ENCODE measurements at places on chromosomes 3 and 15.

- no peak for DNase-seq
Measured at GRCh38 chr3:116179091-116179490, 266.2 kb downstream of the LSAMP start.

GRCh38 chr3:79086514-79086913 lies 681.3 kb downstream of the ROBO1 start:
- DNase-seq, result no peak

GRCh38 chr3:104291437-104291851 lies 1075.3 kb upstream of the ALCAM start:
- no peak for DNase-seq

GRCh38 chr3:127266186-127266585 lies 21.7 kb downstream of the PRR20G start:
- no peak for DNase-seq

- no peak for DNase-seq
Measured at GRCh38 chr3:78757731-78758130, 1010.1 kb downstream of the ROBO1 start.

- DNase-seq, result no peak
Measured at GRCh38 chr15:39232512-39232911, 348.4 kb upstream of the THBS1 start.

GRCh38 chr3:183532620-183533411 lies 22.7 kb downstream of the KLHL6 start:
- no peak for DNase-seq

- no peak for DNase-seq
Measured at GRCh38 chr3:80079886-80080285, 312.1 kb upstream of the ROBO1 start.

DNA sequence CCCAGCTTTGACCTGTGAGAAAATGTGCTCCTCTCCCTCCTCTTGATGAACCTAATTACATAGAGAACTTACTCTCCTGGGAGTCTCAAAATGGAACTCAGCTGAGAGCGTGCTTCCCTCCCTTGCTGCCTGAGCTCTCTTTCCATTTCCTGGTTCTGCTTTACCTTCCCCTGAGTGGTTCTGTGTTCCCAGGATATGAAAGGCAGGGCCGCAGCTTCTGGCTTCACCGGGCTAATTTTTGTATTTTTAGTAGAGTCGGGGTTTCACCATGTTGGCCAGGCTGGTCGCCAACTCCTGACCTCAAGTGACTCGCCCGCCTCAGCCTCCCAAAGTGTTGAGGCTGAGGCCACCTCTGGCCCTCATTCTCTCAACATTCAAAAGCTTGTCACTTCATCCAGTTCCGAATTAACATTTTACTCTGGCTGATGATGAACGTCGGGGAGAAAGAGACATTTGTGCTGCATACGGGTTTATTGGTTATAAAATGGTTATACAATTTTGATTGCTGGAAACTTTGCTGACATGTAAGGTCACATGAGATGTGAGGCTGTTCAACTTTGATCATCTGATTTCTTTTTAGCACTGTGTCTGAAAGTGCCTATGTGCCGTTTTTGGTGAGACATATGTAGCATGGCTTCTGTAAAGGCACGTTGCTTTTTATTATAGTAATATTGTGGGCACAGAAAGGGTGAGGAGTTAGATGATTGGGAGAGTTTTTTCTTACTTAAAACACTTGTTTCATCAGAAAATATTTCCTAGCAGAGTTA lies 6.6 kb downstream of the PLS1 start:
- no peak for DNase-seq

GRCh38 chr3:14434498-14435151 lies 32.2 kb downstream of the SLC6A6 start:
- no peak for DNase-seq

GRCh38 chr3:190089711-190090110 lies 31.0 kb downstream of the P3H2 start:
- no peak for DNase-seq

- DNase-seq, result no peak
Measured at GRCh38 chr3:10004960-10005564, 18.4 kb upstream of the EMC3 start.

DNA sequence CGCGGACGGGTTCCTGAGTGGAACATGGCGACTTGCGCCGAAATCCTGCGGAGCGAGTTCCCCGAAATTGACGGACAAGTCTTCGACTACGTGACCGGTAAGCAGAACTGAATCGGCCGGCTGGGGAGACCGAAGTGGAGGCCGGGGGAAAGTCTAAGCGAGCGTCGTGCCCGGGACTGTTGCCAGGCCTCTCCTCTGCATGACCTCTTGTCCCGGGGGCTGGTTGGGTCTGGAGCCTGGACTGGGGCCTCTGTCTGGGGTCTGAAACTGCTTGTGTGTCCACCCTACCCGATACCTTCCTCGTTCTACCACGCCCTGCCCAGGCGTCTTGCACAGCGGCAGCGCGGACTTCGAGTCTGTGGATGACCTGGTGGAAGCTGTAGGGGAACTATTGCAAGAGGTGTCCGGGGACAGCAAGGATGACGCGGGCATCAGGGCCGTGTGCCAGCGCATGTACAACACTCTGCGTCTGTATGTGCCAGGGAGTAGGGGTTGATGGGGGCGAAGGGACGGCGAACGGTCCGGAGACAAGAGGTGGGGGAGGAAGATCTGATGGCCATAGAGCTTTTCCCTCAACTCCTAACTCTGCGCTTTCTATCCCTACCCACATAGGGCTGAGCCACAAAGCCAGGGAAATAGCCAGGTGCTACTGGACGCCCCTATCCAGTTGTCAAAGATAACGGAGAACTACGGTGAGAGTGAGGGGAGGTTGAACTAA lies at the start of gene ABCF3:
Gene ABCF3, plus strand, starts transcription at position 16 of the 718 bp plus-strand sequence. Its CDS starts 9 bp downstream, at position 25.
- DNase-seq, result no peak

GRCh38 chr15:99895956-99896311 lies 162.7 kb upstream of the LYSMD4 start:
- no peak for DNase-seq

DNA sequence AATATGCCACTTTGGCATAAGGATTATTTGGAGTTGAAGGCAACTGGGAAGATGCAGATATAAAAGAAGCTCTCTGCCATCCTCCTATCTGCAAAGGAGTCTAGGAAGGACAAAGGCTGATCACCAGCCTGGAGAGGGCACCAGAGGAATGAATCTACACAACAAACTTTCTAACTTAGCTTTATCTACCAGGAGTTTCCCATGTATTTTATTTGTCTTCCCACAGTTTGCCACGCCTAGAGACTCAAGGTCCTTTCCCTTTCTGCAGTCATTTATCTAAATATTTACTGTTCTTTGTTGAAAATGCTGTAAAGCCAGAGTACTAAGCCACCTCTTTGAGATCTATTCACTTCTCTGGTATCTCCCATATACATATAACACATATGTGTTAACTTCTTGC lies 32.2 kb downstream of the GPR176 start:
- no peak for DNase-seq

GRCh38 chr3:112446343-112446742 lies 52.9 kb downstream of the BTLA start:
- no peak for DNase-seq

- DNase-seq, result no peak
Measured at GRCh38 chr3:99548674-99549073, 89.7 kb upstream of the COL8A1 start.

DNA sequence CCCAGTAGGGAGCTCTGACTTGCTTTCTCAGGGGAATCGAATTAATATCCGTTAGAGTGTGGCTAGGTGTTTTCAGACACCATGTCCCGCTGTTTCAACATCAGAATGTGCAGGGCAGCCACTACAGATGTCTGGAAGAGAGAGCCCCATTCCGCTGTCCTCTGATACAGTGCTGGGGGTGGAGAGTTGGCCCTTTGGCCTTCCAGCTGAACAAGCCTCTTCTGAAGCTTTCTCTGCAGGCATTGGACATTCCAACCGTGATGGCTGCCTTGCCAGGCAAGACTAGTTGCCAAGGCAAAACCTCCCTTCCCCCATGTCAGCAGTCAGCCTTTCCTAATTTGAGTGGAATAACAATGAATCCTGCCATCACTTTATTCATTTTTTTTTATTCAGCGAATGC lies 1.5 kb downstream of the FAH start:
- DNase-seq, result no peak

DNA sequence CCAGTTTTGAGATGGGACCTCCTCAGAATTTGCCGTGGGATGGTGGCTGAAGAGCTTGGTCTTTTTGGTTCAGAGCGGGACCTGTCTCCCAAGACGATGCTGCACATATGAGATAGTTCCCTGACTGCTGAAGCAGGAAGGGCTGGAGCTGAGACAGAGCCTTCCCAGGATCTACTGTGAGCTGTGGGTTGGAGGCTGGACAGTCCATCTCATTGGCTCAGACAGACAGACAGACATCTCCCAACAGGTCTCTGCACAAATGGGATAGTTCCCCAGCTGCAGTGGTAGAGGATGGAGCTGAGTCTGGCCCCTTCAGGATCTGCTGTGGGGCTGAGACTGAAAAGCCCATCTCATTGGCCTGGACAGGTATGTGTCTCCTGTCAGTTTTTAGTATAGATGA lies 1145.6 kb upstream of the CADM2 start:
- DNase-seq, result no peak

DNA sequence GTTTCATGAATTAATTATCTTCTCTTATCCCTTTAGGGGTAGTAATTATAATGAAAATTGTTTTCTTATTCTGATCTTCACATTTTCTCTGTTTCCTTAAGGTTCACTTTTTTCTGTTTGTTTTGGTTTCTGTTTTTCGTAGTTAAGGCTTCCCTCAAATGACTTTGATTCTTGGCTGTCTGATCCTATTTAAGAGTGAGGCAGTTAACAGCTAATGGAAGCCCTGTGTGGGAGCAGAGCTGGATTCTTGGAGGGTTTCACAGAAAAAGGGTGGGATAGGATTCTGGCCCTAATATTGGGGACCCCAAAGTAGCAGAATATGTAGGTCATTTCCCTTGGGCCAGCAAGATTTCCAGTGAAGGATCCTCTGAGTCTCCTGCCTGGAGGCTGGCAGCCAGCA lies 6.8 kb upstream of the AMOTL2 start:
- DNase-seq, result no peak

GRCh38 chr3:189975391-189975990 lies 145.2 kb downstream of the P3H2 start:
- no peak for DNase-seq

DNA sequence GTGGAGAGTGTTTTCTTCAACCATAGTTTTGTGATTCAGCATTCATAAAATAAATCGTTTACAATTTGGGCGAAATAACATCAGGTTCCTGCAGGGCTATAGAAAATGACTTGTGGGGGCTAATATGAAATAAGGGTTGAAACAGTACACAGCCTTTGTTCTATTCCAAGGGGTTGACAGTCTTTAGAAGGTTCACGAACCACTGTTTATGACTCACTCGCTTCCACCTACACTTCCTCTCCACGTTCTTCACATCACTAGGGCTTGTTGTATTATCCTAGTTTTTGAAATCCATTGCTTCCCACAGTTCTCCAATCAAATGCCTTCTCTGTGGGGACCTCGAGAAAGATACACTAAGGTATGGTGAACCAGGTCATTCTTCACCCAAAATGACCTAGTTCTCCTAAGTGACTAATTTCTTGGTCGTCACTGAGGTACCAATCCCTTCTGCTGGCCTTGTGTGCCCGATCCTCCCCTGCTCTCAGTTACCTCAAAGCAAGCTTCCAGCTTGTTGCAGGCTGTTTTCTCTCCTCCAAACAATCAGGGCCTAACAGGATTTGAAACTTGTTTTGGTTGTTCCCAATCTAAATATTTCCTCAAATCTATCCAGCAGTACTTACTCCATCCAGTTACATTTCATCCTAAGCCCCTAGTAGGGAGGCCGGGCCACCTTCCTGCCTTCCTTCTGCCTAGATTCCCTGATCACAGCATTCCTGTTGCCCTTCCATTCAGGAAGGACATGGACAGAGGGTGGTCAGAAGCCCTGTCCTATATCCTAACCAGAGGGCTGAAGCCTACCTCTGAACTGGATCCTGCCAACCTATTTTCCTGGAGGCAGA lies 23.1 kb upstream of the TBL1XR1 start:
- DNase-seq, result no peak

DNA sequence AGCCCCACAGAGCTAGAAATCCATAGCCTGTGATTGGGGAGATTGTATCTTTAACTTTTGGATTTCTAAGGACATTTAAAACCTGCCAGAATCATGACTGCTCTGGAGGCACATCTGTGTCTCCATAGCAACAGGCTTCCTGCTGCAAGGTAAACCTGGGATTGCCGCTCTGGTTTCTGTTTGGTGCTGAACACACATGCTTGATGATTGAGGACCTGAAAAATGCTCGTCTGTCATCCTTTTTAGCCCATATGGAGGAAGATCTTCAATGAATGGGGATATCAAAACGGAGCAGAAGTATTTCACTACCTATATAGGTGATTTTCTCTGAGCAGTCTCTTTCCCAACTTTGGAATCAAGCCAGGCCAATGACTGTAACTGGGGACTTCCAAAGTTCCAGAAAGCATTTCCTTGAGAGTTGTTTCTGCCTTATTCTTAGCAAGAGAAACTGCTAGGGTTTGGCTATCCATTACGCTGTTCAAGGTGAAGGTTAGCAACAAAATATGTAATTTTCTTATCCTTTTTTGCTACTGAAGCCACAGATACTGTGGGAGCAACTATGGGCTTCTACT lies 96.5 kb upstream of the TNIK start:
- DNase-seq, result no peak

DNA sequence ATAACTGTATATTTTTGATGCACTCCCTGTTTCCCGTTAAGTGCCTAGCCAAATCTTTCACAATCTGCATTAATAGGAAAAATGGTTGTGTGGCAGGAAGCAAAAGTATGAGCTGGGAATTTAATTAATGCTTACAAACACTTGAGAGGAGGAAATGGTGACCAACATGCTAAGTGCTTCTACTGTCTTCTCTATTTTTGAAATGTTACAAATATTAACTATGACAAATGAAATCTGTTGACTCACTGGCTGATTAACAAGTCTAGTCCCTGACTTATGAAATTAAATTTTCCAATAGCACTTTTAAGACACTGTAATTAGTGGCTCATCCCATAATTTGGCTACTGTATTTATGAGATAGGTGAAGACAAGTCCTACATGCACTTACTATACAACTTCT lies 446.9 kb upstream of the DPPA4 start:
- no peak for DNase-seq

GRCh38 chr15:75732809-75733451 lies 20.3 kb upstream of the CSPG4 start:
- peak; percentile 41 for DNase-seq

GRCh38 chr3:30768703-30769550 lies 125.5 kb downstream of the GADL1 start:
- peak; percentile 57 for DNase-seq
